A673 (cell line): ENCODE measurements at places on chromosomes 3 and 15.

- peak; percentile 46 for DNase-seq
Observed at GRCh38 chr3:14780927-14781507, 37.7 kb upstream of the FGD5 start.

DNA sequence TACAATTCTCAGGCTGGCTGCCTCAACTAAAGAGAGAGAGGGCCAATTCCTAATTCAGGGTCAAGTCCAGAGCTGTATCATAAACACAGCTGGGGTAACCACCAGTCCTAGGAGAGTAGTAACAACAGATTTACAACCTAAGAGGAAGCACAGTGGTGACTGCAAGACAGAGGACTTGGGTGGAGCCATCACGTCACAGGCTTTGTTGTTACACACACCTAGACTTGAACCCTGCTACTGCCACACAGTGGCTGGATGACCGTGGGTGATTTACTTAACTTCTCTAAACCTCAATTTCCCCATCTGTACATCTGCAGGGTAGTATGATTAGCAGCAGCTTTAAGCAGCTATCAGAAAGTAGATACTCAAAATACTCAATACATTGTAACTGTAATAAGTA is 78.6 kb downstream of the MYLK start:
- DNase-seq: no peak

DNA sequence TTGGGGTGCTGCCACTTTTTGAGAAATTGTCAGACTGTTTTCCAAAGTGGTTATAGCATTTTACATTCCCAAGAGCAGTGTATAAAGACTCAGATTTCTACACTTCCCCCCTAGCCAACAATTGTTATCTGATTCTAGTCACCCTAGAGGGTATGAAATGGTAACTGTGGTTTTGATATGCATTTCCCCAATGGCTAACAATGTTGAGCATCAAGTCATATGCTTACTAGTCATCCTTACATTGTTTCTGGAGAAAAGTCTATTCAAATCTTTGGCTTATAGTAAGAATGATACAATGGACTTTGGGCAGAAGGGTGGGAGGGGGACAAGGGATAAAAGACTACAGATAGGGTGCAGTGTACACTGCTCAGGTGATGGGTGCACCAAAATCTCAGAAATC is 73.3 kb downstream of the CSNK1G1 start:
- DNase-seq: no peak

DNA sequence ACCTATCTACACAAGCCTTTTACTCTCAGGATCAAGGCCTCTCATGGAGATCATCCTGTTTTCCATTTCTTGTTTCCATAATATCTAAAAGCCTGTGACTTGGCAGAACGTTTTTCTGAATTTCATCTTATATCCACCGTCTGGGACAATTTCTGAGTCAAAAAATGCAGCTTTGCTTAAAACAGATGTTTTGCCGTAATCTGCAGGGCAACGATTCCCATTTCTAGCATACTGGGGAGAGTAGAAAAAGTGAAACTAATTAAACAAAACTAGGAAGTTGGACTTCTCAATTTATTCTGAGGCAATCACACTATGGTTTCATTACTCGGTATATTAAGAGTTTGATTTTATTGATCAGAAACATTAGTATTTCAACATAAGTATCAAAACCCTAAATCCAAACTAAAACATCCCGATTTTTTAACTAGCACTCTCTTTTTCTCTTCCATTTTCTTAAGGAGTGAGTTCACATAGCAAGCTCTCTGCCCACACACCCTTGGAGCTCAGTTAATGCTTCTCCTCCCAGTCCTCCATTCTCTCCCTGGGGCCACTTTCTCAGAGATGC is 33.6 kb downstream of the SPATA12 start:
- DNase-seq: no peak

- DNase-seq: no peak
Observed at GRCh38 chr3:191358929-191359328, 28.6 kb upstream of the UTS2B start.
